Urinary bladder (tissue), 4 donors: ENCODE measurements at places on chromosomes 3 and 15. TPM values are rescaled to one million over a fixed set of nuclear protein-coding genes. Genes with fewer than 3 reads are reported as not detected.

Gene CNTN3
- 10.2 TPM for polyA plus RNA-seq

Gene KCNAB1
- 3.7 TPM for polyA plus RNA-seq

Gene GRK7
- polyA plus RNA-seq = 0.05 TPM

Gene LRIG1
- 23.4 TPM for polyA plus RNA-seq

Gene DLL4
- 11.2 TPM for polyA plus RNA-seq

Gene CCDC39
- 0.14 TPM for polyA plus RNA-seq

Gene TGM4
- polyA plus RNA-seq = not detected

Gene ISLR
- polyA plus RNA-seq = 82.1 TPM

Gene THRB
- polyA plus RNA-seq = 8.3 TPM

Gene SAMMSON
- polyA plus RNA-seq = 0.75 TPM

Gene KIF15
- polyA plus RNA-seq = 0.53 TPM

Gene TNFSF10
- polyA plus RNA-seq = 29.4 TPM

Gene CHRM5
- 0.03 TPM for polyA plus RNA-seq

Gene COLQ
- 1.8 TPM for polyA plus RNA-seq

Gene ITPKA
- 2.0 TPM for polyA plus RNA-seq

Gene FGF12
- 0.72 TPM for polyA plus RNA-seq

Gene INAFM2
- polyA plus RNA-seq = 24.5 TPM

Gene TIPIN
- polyA plus RNA-seq = 3.7 TPM

Gene STXBP5L
- 3.4 TPM for polyA plus RNA-seq

Gene CCR3
- not detected for polyA plus RNA-seq

Gene CCR1
- 7.3 TPM for polyA plus RNA-seq

Gene ANKUB1
- not detected for polyA plus RNA-seq

Gene GPR87
- 4.2 TPM for polyA plus RNA-seq

Gene CTXND1
- 0.42 TPM for polyA plus RNA-seq

Gene CHRNA7
- polyA plus RNA-seq = 2.0 TPM

Gene HGD
- 0.27 TPM for polyA plus RNA-seq

Gene TM4SF1
- 64.8 TPM for polyA plus RNA-seq

Gene HES1
- polyA plus RNA-seq = 22.6 TPM

Gene SAMD7
- not detected for polyA plus RNA-seq

Gene PDZRN3
- 98.0 TPM for polyA plus RNA-seq

Gene GOLGA8M
- polyA plus RNA-seq = 0.38 TPM

Gene CCDC174
- 13.7 TPM for polyA plus RNA-seq

Gene ETFA
- 99.8 TPM for polyA plus RNA-seq

Gene PARP15
- 0.73 TPM for polyA plus RNA-seq
